ENCODE measurements at places on chromosomes 7 and 10.

- no peak for DNase-seq
Observed at GRCh38 chr10:72264536-72264935, 9.2 kb upstream of the DDIT4 start.

DNA sequence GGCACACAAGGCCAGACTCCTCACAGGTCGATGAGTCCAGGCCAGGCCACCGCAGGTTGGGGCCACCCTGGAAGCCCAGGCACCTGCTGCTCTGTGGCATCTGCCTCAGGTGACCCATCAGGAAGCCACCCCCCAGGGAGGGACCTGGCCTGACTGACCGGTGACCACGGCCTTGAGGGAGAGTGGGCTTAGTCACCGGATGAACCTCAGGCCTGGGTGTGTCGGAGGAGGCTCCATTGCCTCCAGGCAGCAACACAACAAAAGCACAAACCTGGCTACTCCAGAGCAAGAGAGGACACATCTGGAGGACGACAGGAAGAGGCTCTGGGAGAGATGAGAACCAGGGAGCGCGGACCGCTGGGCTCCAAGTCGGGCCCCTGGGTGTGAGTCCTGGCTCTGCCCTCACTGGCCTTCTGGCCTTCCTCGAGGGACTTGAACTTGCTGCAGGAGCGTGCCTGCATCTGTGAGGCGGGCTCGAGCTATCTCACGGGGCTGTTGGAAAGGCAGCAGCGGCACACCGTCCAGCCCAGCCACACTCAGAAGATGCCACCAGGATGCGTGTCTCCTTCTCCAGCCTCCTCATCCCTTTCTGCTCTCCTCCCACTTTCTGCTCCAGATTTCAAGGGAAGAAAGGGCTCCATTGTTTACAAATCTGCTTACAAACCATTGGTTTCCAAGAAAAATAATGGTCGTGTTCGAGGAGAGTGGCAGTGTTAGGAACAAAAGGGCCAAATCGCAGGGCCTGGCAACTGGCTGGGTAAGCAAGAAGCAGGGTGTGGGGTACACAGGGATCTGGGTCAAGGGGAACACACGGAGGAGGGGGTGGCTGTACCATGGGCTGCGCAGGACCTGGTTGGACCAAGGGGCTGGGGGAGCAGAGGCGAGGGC is 152.9 kb downstream of the ADAM12 start:
- DNase-seq = no peak

DNA sequence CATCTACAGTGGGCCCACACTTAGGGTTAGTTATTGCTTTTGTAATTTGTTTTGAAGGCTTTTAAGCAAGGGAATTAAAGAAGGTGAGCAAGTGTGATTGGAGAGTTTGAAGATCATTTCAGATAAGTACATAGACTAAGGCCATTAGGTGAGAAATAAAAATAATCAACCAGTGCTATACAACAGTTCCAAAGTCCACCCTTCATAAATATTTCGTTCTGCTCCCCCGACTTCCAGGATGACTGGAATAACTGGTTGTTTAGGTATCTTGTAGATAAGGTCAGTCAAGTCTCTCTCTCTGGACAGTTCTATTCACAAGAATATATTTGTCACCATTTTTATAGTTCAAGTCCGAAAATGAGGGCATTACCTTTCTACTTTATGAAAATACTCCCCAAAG is 98.0 kb upstream of the MBL2 start:
- DNase-seq = no peak

DNA sequence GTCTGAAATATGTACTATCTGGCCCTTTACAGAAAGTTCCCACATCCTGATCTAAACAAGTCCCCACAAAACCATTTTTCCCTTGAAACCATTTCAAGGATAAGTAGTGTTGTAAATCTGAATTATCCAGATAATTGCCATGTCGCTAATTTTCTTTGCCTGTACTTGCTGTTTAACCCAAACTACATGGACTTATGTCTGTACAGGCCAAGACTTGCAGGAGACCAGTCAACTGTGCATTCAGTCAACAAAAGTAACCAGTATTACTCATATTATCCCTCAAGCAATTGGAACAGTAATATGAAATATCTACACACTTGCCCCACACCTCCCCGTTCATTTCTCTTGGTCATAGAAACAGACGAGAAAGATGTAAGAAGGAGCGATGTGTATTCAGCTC is 347.8 kb upstream of the NFE2L3 start:
- DNase-seq = no peak

- DNase-seq = no peak
Observed at GRCh38 chr10:839550-840205, 91.8 kb downstream of the LARP4B start.

GRCh38 chr7:113159746-113160339 is 41.5 kb upstream of the SMIM30 start:
- DNase-seq = no peak

DNA sequence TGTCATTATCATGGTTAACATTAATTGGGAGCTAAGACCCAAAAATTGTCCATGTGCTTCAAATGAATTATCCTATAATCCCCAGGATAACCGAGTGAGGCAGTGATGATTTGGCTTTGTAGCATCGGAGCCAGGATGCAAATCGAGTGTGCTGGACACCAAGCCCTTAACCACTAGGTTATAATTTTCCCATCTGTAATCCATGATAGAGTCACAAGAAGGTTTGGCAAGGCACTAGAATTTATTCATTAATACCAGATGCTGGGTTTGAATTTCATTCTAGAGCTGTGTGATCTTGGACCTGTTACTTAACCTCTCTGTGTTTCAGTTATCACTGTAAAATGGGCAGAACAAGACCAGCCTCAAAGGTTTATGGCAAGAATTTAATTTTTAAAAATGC is 21.0 kb upstream of the ITGB1 start:
- no peak for DNase-seq

DNA sequence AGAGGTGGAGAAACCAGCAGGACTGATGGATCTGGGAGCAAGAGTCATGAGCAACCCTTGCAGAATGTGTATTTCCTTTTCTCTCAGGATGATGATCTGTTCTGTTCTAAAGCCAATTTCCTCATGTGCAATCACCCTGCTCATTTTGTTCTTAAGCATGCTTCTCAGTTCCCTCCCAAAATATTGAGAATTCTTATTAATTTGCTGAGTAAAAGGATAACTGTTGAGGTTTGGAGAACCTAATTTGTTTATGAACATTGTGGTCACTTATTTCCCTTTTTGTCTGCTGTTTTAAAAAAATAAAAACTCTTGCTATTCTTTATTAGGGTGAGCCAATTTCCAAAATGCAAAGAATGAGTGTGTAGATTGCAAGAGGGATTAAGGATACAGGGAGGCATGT is 106.8 kb downstream of the APBB1IP start:
- no peak for DNase-seq

- no peak for DNase-seq
Observed at GRCh38 chr10:95333997-95334804, 43.4 kb upstream of the PDLIM1 start.

- no peak for DNase-seq
Observed at GRCh38 chr10:1396297-1396635, 340.1 kb downstream of the WDR37 start.

- no peak for DNase-seq
Observed at GRCh38 chr7:25353196-25353595, 124.9 kb upstream of the NPVF start.

GRCh38 chr10:48555310-48556042 is 49.4 kb downstream of the ARHGAP22 start:
- DNase-seq = no peak

DNA sequence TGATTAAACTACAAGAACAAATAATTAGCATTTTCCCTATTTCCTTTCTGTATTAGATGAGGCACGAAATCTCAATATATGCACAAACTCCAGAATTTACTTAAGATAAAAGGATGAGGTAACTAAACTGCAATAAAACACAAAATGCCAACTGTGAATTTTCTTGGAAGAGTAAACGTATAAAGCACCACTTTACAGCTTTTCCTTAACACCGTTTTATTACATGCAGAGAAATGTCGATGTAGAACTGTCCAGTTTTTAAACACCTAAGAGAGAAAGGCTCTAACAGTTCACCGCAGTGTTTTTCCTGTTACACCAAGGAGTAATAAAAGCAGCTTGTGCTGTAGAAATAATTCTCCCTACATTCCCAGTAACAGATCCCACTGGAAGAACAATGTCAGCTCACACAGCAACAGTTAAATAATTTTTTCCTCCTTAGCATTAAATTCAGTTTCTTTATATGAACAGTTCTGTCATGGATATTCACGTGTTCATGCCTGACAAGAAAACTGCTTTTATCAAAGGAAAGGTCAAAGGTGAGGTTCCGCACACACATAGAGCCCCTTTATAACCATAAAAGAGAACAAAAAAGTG is 52.0 kb downstream of the MINDY3 start:
- DNase-seq = no peak

- no peak for DNase-seq
Observed at GRCh38 chr7:83575436-83575835, 73.5 kb downstream of the SEMA3E start.

DNA sequence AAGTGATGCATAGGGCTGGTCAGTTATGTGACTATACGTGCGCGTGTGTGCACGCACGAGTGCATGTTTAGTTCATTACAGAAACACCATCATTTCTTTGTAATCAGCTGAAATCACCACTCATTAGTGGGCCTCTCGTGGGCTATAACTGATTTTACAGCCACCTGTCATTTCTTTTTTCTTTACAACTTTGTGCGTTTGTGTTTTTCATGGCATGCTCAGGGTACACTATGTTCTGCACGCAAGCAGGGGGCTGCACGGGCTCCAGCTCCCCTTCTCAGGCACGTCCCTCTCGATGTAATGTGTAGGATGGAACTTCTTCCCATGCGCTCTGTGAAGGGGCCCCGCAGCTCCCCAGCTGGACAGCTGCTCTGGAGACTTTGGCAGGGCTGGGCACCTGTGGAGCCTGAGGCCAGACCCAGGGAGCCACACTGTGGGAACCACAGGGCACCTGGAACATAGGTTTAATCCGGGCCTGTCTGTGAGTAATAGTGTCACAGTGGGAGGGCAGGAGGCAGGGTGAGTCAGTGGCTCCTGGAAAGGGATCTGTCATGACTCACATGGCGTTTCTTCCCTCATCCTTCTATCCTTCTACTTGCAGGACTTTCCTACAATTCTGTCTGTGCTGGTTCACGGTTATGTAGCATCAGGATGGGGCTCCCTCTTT is 4.9 kb downstream of the GCK start:
- no peak for DNase-seq

- no peak for DNase-seq
Observed at GRCh38 chr10:99369126-99369525, 40.0 kb downstream of the CNNM1 start.

- no peak for DNase-seq
Observed at GRCh38 chr7:73682745-73683055, 553 bp downstream of the DNAJC30 start.

DNA sequence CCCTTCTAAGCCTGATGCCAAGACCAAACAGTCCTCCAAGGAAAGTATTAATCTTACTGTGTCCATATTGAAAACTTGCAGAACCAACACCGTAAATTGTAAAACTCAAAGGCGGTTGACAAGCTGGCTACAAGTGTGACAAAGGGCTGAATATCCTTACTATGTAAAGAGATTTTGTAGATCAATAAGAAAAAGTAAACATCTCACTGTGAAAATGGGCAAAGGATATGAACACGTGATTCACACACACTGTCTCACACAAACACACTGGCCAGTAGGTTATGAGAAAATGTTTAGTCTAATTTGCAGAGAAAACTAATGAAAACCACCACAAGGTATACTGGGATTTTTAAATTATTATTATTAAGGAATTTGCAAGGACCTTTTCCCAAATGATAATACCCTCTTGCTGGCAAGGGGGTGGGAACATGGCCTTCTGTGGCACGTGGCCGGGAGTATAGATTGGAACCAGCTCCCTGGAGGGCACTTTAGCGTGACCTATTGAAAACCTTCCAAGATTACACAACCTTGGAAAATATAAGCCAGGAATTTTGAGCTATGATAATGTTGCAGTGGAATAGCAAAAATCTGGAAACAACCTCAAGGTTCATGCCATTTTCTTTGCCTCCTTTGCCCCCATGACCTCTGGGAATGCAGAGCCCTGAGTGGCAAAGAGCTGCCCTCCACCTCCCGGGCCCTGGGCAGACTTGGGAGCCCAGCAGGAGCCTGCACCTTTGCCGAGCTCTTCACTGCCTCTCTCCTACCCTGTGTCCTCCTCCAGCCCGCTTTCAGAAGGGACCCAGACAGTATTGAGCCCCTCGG is 26.2 kb upstream of the SLC29A3 start:
- DNase-seq = no peak

DNA sequence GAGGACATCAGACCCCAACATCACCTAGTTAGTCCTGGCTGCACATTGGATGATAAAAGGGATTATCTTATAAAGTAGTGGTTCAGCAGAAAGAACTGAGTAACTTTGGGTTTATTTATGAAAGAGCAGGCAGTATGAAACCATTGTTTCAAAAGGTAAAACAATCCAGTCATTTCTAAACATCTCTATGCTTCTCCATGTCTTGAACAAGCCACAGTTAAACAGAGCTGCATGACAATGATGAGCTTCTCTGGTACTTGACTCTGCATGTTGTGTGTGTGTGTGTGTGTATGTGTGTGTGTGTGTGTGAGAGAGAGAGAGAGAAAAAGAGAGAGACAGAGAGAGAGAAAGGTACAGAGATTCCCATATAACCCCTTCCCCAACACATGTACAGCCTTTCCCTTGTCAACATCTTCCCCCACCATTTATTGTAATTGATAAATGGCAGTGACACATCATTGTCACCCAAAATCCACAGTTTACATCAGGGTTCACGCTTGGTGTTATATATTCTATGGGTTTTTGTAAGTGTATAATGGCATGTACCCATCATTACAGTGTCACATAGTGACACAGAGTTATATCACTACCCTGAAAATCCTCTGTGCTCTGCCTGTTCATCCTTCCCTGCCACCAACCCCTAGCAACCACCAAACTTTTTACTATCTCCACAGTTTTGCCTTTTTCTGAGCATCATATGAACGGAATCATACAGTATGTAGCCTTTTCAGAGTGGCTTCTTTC is 32.8 kb upstream of the SLC18A3 start:
- DNase-seq = no peak

DNA sequence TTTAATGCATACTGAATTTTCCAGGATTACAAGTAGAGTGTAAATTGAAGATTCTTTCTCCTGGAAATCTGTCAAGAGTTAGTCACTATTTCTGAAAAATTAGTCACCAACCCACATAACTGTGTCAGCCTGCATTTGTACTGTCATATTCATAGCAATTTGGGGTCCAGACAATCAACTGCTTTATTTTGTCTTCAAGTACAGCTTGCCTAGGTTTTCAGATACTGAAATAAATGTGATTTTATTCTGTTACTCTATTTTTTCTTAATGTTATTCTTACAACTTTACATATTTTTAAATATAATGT is 55.1 kb downstream of the CUBN start:
- DNase-seq = no peak

DNA sequence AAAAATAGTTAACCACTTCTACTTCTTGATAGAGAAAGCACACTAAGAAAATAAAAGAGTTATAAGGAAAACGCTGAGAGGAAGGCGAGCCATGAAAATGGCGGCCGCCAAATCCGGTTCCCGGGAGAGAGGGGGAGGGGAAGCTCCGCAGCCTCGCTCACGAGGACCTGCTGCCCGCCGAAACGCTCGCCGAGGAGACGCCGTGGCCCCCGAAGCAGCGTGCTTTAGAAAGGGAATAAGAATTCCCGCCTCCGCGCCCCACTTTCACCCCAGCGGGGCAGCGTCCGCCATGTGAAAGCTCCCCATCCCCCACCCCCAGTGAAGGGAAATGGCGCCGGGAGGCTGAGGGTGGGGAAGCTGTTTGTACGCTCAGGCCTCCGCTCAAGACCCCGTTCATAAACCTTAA is 505 bp downstream of the HNRNPA2B1 start:
- peak; percentile 88 for DNase-seq

- no peak for DNase-seq
Observed at GRCh38 chr7:51973939-51974338, 657.3 kb upstream of the COBL start.
